ENCODE measurements at places on chromosomes 1 and 21.

DNA sequence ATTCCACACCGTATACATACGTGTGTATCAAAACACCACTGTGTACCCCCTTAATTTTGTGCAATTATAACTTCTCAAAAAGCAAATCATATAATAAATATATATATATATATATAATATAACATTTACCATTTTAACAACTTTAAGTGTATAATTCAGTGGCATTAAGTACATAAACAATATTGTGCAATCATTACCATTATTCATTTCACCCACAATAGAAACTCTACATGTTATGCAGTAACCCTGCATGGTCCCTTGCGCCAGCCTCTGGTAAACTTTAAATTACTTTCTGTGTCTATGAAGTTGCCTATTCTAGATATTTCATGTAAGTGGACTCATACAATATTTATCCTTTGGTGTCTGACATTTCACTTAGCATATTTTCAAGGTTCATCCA lies 13.1 kb downstream of the ZMYM4 start:
- no peak for DNase-seq

DNA sequence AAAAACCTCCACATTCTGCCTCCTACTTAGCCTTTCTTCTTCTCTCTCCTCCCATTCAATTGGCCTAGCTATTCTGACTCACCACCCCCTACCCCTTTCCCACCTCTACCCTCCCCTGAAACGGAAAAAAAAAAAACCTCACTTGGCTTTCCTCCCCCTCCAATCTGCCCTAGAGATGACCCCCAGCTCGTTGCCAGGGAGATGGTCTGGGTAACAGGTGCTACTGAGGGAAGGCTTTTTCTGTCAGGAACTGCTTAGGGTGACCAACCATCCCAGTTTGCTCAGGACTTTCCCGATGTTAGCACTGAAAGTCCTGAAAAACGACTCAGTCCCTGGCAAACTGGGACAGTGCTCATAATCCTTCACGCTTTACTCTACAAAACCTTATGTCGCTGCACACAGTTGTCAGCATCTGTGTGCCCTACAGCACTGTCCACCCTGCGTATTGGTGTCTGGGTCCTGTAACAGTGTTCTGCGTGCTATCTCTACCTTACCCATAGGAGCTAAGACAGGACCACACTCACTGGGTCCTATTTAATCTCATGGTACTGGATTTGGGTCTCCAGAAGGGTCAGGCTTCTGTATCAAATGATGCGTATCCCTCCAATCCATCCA lies 7.7 kb upstream of the CADM3 start:
- no peak for DNase-seq

DNA sequence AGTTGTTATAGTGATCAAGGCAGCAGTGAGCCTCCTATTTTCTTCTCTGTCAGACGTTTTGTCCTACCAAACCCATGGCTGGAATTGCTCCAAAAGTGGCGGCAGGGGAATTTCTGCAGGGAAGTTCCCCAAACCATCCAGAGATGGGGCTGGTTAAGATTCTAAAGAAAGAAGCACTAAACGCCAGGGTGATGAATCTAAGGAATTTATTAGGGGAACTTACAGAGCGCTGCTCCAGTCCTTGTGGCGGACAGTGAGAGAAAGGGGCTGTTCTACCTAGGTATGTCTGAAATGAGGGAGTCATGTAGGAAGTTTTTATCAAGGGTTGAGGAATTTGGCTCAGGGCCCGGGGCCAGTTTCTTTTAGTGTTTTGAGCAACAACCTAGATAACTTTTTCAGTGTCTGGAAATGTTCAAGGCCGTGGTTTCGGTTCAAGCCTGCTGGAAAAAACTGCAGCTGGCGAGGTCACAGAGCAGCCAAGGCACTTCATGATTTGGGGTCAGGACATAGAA lies 222.4 kb upstream of the B3GALT2 start:
- no peak for DNase-seq

GRCh38 chr1:61313906-61314422 lies 231.6 kb downstream of the NFIA start:
- DNase-seq: no peak

GRCh38 chr1:40075266-40075665 lies 21.8 kb downstream of the PPT1 start:
- no peak for DNase-seq

DNA sequence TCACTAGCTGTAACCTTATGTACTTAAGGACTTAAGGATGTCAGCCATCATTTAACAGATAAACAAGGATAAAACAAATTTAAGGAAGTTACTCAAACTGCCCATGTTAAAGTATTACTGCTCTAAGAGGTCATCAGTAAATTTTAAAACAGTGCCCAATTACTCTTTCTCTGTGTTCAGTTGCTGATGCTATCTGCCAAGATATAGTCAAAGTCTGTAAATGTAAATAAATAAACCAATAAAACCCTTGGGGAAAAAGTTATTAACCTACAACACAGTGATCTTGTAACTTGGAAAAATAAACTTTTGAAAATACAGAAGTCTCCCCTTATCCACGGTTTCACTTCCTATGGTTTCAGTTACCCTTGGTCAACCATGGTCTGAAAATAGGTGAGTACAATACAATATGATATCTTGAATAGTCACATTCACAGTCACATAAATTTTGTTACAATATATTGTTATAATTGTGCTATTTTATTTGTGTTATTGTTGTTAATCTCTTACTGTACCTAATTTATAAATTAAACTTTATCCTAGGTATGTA lies 501.8 kb downstream of the LMO4 start:
- DNase-seq: no peak

DNA sequence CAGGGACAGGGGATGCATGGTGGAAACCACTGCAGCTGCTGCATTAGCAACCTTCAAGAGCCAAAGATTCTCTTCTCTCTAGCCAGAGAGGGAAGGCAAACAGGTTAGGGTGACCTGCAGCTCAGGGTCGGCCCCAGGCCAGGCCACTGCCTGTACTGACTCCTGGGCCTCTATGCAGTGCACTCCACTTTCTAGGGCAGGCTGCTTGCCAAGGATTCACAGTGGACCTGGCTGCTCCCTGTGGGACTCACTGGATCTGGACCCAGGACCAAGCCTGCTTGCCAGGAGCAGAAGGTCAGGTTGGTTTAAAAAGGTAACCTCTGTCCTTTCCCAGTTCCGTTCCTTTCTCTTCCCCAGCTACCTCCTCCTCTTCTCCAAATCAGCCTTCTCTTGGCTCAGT lies 52.4 kb downstream of the HIVEP3 start:
- DNase-seq: no peak

DNA sequence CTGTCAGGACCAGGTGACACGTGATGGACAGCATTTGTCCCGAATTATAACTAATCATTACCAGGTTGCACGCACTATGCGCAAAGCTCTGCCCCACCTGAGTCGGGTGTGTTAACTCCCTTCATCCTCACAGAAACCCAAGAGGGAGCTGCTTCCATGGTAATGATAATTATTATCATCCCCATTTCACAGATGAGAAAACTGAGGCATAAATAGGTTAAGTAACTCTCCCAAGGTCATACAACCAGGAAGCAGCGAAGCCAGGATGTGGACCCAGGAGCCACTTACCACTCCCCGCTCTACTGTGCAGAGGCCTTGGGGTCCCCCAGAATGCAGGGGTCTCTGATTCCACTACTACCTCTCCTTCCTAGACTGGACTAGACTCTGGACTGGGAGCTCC lies 76.7 kb upstream of the TARDBP start:
- no peak for DNase-seq

DNA sequence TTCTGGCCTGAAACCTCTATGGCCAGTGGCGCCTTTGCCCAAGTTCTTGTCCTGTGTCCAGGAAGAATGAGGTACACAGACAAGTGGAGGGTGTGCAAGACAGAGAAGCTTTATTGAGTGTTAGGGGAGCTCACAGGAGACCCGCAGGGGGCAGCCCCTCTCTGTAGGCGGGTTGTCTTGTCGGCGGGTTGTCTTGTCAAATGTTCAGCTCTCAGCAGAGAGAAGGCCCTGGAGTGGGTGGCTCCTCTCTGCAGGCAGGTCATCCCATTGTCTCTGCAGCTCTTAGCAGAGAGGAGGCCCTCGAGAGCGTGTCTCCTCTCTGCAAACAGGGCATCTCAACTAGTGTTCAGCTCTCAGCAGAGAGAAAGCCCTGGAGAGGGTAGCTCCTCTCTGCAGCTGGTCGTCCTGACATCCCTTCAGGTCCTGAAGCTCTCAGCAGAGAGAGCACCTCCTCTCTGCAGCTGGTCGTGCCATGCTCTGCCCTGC lies 11.0 kb downstream of the COL6A2 start:
- no peak for DNase-seq

GRCh38 chr1:236568285-236568894 lies 35.9 kb downstream of the HEATR1 start:
- no peak for DNase-seq

All from Panc1 (cell line).